ENCODE measurements at places on chromosomes 6 and 20.

DNA sequence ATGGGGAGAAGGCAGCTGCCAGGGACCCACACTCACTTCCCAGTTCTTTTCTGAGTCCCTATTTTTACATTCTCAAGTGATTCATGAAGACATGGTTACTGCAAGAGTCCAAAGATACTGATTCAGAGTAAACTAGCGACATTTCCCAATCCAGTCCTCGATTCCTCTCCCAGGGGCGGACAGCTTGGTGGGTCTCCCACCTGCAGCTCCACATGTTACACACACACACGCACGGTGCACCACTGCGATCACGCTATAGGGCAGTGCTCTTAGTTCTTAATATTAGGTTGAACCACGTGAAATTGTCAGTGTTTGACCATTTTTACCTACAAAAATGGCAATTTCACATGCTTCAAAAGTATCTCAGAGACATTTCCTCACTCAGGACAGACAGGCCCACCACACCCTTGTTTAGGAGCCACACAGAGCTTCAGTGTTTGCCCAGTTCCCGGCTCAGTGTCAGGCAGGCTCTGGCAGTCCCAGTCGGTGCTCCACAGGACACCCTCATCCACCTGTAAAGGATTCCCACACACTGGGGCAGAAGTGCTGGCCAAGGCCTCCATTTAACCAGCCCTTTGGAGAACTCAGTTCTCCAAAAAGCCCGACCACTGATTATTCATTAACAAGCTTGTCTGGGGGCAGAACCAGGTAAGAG, 51.8 kb downstream of the RRBP1 start:
- DNase-seq, result no peak

GRCh38 chr6:42392833-42393232, 58.9 kb downstream of the TRERF1 start:
- DNase-seq, result no peak

DNA sequence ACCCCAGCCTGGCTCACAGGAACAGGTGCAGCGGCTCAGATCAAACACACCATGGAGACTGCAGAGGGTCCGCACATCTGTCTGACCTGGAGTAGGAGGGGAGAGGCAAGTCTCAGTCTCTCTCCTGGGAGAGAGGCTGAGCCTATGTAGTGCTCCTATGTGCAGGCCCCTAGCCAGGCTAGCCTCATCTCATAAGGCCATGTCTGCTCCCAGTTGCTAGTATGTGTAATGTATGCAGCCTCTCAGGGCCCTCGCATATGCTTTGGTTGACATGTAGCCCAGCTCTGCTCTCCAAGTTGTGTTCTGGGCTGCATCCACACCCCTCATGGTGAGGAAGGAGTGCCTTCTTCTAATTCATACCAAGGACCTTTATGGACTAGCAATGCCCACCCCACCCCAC, 11.8 kb downstream of the TNXB start:
- no peak for DNase-seq

DNA sequence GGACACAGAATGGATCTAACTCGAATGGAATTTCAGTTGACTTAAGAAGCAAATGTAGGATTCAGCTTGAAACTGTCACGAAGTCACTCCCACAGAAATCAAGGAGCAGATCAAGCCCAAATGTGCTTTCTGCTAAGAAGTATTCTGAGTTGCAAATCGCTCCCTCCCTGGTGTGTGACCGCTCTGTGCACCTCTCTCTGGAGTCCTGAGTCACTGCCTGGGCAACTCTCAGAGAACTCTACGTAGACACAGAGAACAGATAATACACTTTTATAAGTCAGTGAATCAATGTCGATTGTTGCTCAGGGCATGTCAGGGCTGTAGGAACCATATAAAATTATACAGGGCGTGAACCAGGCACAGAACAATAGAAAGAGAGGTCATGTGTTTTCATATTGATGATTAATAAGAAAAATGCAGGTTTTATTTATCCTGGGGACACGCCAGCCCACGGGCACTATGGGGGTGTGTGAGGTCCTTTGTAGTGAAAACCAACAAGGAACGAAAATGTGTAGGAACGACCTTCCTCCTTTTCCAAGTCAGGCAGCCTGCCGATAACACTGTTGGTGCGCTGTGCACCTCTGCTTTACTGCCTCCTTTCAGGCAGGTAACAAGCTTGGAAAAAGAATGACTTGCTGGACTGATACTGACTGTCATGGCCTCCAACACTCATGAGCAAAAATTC, 248.1 kb upstream of the FOXQ1 start:
- no peak for DNase-seq

DNA sequence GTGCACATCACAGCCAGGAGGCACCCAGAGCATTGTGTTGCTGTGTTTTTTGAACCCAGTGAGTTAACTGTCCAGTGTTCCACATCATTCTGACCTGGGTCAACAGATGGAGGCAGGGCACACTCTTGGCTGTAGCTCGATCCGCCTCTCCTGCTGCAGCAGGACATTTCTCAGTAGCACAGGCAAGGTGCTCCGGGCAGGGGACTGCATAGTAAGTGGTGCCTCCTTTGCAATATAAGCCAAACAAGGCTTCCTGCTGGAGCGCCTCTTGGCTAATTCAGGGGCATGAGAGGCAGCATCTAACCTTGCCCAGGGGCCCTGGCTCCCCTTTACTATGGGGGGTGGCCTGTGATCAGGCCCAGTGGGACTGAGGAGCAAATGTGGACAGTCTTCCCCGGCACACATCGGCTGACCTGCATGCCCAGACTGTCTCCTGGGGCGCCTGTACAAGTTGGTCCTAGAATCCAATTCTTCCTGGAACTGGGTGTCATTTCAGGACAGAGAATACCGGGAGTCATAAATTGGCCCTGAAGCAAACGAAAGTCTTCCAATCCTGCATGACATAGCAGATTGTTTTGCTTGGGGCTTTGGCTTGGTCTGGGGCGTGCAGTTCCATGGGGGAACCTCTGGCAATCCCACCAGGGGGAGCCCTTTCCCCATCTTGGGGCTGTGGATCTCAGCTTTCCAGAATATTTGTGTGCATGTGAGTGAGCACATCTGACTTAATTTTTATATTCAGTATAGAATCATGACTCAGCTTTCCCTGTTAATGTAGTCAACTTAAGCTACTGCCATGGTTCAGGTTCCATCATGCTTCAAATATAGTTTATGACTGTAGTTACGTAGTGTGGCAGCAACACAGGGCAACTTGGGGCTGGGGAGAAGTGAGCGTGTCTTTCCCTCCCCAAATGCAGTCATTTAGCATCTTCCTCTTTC, 56.0 kb upstream of the DDR1 start:
- DNase-seq, result peak; percentile 78

GRCh38 chr6:95551678-95552324, 25.5 kb upstream of the MANEA start:
- no peak for DNase-seq

- no peak for DNase-seq
Measured at GRCh38 chr6:35465646-35466045, 2.6 kb upstream of the RPL10A start.

DNA sequence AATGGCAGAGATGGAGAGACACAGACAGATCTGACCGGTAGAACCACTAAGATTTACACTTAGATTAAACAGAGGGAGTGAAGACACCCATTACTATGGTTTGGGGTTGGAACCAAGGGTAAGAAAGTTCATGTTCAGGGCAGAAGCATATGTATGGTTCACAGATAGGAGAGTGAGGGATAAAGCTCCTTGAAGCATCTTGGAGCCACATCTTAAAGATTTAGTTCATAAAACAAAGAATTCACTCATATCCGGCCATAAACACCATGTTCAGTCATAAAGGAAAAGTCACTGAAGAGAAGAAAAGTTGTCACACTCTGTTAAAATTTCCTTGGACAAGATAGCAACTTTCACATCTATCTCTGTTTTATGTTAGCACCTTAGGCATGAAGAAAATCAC, 18.0 kb downstream of the STX7 start:
- no peak for DNase-seq

GRCh38 chr6:113924312-113924723, 46.6 kb downstream of the HDAC2 start:
- DNase-seq, result no peak

- peak; percentile 59 for DNase-seq
Measured at GRCh38 chr6:167824591-167825331, 1.9 kb upstream of the AFDN start.

DNA sequence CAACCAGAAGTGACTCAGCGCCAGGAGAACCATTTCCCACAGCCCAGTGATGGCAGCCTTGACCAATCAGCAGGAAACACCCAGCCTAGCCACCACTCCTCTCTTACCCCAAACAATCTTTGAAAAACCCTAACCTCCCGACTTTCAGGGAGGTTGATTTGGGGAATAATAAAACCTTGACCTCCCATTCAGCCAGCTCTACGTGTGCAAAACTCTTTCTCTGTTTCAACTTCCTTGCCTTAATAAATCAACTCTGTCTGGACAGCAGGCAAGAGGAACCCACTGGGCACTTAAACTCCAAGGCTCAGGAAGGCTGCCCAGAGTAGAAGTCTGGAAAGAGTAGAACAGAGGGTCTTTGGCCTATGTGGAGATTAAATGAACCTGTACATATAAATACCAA, 35.0 kb downstream of the SERPINB1 start:
- DNase-seq, result no peak

GRCh38 chr20:33408716-33409654, 7.7 kb upstream of the CDK5RAP1 start:
- DNase-seq, result peak; percentile 46

DNA sequence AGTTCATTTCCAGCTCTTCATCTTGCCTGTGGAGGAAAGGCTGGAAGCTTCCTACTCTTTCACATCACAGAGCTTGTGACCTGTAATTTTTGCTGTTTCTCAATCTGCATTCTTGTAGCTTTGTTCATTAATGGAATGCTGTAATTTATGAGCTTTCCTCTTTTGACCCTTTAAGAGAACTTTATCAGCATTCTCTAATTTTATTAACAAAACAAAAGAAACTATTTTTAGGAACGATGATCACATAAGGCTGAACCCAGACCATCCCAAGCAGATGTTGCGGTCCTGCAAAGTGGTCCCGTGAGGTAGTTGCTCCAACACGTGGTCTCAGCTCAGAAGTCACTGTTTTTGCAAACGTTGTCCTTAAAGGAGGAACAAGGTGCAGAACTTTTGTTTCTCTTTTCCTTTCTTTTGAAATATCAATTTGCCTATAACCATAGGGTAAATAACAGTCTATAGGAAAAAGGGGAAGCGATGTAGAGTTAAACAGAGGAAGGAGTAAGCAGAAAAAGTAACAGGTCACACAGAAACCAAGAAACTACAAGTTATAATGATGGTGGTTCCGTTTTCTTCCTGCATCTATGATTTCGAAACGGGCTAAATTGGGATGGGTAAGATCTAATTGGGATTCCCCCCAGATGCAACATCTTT, 121.3 kb upstream of the PHACTR1 start:
- DNase-seq, result no peak

DNA sequence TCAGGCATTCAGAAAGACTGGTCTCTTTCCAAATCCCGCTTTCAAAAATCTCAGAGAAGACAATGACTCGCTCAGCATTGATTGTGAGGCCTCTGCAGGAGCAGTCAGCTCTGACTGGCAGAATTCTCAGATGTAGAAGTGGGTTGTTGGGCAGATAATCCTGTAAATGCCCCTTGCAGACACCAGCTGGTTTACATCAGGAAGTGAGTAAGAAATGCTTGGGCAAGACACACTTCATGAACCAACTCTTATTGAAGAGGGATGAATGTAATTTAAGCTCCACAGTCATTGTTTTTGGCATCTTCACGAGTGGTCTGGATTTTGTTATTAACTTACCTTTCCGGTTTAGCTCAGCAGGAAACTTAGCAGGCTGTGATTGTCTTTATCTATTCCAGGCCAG, 166.6 kb downstream of the PLCB4 start:
- DNase-seq, result no peak

DNA sequence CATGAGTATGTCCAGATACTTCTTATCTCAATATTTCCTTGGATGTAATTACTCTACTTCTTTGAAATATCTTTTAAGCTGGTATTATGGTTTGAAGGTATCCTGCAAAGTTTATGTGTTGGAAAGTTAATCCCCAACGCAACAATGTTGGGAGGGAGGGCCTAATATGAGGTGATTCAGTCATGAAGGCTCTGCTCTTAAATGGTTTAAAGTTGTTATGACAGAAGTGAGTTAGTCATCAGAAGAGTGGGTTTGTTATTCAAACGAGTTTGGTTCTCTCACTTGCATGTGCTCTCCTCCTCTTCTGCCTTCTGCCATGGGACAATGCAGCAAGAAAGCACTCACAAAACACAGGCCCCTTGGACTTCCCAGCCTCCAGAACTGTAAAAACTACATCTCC, 176.3 kb downstream of the KCNQ5 start:
- DNase-seq, result no peak

- DNase-seq, result peak; percentile 18
Measured at GRCh38 chr6:166313255-166314070, 5.3 kb upstream of the PRR18 start.

DNA sequence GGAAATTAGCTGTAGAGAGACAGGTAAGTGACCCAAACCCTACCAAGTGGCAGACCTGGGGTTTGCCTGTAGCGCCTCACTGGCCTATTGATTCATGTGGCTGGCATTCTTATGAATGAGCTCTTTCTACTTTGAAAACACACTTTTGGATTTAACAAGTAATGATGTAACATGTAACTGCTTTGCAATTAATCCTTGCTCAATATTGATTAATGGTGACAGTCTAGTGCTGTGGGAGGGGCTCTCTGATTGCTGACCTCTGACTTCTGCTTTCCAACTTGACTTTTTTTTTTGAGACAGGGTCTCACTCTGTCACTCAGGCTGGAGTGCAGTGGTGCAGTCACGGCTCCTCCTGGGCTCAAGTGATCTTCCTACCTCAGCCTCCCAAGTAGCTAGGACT, 82.7 kb downstream of the TIAM2 start:
- DNase-seq, result no peak

- DNase-seq, result no peak
Measured at GRCh38 chr20:58822149-58822548, 28.6 kb downstream of the GNAS-AS1 start.

GRCh38 chr6:44634321-44634720, 246.8 kb downstream of the CDC5L start:
- no peak for DNase-seq

DNA sequence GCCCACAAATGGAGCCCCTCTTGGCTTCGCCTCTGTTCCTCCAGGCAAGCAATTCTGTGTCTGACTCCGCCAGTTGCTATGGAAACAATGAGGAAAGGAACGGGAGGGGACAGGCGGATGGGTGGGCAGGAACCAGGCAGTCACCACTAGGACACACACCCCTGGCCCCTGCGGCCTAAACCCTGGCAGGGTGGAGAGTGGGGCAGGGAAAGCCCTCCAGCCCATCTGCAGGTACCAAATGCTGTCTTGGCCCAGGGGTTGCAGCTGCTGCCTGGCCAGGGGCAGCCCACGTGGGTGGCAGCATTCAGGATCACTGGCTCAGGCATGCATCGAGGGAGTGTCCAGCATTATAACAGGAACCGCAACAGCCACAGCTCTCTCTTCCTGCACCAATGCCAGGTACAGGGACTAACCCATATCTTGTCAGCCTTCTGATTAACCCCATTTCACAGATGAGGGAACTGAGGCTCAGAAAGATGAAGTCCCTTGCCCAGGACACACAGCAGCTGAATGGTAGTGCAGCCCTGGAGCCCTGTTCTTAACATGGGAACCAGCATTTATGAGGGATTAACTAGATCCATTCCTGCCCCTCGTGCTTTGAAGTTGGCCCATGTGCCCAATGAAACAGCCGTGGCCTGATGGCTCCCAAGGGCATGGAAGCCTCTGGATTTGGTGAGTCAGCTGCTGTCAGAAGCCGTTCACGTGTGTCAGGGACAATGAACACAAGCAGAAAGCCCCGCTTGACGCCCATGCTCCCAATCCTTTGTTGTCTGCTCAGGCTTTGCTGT, 66.3 kb downstream of the NOL4L start:
- no peak for DNase-seq

- DNase-seq, result no peak
Measured at GRCh38 chr6:131773284-131773950, 34.4 kb upstream of the ENPP1 start.
